RWPE2 (cell line): ENCODE measurements at places on chromosomes 6 and 20.

DNA sequence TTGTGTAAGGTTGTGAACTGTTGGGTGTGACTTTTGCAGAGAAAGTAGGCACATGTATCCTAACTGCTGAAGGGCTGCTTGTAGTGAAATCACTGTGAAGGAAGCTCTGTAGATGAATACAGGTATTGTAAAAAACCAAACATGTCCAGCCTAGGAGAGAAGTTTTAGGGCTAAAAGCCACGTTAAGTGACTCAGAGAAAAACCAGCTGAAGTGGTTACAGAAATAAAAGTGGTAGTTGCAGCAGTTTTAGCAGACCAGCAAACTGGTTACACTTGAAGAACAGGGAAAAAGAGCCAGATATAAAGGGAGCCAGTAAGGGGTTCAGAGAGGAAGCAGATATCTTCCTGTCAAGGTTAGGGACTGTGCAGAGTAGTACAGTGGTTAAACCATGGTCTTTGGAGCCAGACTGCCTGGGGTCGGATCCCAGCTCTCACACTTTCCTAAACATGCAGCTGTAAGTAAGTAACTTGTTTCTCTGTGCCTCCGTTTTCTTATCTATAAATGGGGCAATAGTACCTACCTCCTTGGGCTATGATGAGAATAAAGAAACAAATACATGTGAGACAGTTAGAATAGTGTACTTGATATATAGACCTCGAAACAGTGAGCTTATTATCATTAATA, 33.8 kb upstream of the RNF8 start:
- no peak for DNase-seq

DNA sequence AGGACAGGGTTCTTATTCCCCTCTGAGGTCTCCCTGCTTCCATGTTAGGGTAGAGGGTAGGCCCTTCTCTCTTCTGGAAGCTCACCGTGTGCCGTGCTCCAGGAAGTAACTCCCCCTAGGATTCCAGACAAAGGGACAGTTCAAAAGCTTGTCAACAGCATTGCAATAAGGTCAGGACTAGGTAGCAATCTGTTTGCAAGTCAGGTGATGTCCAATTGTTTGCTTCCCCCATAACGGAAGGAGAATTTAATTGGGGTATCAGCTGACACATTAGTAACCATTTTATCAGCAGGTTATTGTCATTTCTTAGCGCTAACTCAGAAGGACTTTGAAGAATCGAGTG, 41.9 kb downstream of the SYNJ2 start:
- DNase-seq = no peak

GRCh38 chr6:72940265-72940664, 285.0 kb downstream of the KHDC1L start:
- DNase-seq = no peak

DNA sequence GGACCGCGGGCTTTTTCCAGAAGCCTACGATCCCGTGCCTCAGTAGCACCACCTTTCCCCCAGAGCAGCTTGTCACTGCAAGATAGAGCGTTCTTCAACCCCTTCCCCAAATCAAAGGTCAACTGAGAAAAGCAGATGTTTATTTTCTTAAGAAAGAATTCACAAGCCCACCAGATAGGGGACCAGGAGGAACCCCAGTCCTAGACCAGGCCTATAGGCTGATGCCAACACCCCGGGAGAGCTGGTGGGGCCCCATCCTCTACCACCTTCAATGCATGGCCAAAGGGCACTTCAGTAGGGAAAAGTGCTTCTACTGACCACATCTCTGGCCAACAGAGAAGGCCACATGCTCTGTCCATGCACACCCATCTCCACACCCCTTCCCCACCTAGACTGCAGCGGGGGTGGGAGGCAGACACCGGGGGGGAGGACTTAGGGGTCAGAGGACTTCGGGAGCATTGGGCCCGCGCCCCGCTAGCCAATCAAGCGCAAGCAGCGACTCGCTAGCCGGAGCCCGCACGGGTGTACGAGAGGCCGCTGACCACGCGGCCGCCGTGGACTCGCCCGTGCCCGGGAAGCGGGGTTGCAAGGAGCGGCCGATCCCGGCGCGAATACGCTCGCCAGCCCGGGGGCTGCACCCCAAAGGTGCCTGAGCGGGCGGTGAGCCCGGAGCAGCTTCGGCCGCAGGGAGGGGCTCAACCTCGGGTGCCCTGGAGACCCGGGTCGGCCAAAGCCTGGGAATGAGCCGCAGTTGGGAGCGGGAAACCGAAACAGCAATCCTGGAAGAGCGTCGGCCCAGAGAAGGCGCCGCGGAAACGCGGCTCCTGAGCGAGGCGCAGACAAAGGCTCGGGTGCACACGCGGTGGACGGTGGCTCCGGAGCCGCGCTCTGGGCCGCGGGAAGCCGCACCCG, 2.8 kb downstream of the PDE10A start:
- no peak for DNase-seq

DNA sequence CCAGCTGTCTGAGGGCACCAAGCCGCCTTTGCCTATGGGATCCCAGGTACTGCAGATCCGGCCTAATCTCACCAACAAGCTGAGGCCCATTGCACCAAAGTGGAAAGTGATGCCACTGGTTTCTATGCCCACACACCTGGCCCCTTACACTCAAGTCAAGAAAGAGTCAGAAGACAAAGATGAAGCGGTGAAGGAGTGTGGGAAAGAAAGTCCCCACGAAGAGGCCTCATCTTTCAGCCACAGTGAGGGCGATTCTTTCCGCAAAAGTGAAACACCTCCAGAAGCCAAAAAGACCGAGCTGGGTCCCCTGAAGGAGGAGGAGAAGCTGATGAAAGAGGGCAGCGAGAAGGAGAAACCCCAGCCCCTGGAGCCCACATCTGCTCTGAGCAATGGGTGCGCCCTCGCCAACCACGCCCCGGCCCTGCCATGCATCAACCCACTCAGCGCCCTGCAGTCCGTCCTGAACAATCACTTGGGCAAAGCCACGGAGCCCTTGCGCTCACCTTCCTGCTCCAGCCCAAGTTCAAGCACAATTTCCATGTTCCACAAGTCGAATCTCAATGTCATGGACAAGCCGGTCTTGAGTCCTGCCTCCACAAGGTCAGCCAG, 283.0 kb downstream of the TSHZ2 start:
- no peak for DNase-seq

- no peak for DNase-seq
Observed at GRCh38 chr6:300026-300425, 7.7 kb downstream of the DUSP22 start.

GRCh38 chr6:45566882-45567281, 189.1 kb upstream of the SUPT3H start:
- no peak for DNase-seq

DNA sequence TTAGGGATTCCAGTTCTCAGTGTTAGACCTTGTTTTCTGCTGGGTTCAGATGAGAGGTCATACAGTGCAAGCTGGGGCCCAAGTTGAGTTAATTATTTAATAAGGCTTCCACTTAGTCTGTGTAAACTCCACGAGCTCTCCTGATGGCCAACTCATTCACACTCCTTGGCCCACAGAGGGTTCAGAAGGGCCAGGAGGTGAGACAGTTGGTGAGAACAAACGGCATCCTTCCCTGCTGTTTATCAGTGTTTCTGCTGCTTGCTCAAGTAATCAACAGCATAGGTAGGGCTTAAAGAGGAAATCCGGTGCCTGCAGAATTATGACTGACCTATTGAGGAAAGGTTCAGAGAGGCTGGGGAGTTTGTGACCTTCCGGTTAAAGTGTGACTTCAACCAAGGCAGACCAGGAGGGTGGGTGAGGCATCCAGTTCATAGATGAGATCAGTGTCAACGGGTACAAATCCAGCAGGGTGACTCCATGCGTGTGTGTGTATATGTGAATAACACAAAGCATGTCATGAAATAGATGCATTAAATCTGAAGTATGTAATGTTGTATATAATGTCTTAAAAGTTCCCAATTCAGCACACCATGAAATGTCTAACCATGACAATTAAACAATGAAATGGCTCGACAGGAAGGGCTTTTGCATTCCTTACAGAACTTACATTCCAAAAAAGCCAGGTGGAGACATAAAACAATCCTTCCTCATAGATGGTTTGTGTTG, 37.4 kb upstream of the BCAS1 start:
- no peak for DNase-seq

DNA sequence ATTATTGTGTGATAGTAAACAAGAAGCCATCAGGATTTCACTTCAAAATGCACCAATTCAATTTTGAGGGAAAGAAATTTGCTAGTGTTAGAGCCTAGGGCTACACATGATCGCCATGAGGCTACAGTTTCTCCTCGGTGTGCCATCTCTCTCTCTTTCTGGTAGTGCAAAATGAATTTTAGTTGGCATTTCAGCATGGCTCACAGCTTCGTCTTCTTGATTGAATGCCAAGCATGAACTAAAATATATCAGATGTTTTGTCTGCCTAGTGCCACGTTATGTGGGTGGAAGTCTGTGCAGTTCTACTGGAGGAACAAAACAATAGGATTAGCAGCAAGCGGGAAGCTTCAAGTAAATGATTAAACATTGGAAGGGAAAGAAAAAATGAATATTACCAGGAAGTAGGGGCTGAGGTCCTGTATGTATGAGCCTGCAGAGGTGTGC, 6.8 kb upstream of the MRAP2 start:
- no peak for DNase-seq

DNA sequence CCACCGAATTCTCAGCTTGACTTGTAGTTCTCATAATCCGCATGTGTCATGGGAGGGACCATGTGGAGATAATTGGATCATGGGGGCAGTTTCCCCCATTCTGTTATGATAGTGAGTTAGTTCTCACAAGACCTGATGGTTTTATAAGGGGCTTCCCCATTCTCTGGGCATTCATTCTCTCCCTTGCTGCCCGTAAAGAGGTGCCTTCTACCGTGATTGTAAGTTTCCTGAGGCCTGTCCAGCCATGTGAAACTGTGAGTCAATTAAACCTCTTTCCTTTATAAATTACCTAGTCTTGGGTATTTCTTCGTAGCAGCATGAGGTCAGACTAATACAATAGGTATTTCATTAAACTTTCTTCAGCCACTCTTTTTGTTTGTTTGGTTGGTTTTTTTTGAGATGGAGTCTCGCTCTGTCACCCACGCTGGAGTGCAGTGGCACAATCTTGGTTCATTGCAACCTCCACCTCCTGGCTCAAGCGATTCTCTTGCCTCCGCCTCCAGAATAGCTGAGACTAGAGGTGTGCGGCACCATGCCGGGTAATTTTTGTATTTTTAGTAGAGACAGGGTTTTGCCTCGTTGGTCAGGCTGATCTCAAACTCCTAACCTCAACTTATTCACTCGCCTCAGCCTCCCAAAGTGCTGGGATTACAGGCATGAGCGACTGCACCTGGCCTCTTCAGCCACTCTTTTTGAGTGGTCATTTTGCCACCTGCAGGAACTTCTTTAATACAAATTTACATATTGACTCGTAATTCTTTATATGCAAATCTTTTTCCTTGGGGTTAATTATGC, 36.3 kb downstream of the GSTA2 start:
- no peak for DNase-seq

DNA sequence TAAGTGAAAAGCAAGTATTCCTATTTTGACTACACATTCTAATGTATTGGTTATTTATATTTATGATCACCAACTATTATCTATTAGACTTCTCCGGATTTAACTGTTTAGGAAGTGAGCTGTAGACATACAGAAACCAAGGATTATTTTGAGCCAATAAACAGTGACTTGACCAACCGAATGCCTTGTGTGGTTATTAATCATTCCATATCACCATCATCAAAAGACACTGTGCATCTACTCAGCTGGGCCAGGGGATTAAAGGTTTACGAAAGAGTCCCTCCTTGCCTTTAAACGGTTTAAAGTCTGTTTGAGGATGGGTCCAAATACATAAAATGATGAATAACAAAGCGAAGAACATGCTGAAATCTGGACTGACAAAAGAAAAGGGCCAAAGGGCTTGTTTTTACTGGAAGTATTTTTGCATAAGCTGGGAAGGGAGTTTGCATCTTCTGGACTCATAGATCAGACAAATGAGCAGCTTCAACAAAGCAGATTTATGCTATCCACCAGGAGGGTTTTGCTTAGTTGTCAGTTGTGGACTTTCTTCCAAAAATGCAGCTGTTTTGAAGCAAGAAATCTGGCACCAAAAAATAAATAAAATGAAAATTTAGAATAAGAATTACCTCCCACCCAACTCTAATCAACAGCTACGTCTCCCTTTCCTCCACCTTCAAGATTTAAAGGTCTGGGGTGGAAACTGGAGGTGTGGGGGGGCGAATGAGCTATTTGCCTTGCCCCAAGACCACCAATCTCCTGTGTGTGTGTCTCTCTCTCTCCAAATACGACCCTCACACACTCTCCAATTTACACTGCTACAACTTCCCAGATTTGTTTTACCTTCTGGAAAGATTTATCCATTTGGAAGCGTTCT, 33.6 kb upstream of the ID4 start:
- no peak for DNase-seq

GRCh38 chr6:47343600-47343999, 33.9 kb upstream of the TNFRSF21 start:
- no peak for DNase-seq

DNA sequence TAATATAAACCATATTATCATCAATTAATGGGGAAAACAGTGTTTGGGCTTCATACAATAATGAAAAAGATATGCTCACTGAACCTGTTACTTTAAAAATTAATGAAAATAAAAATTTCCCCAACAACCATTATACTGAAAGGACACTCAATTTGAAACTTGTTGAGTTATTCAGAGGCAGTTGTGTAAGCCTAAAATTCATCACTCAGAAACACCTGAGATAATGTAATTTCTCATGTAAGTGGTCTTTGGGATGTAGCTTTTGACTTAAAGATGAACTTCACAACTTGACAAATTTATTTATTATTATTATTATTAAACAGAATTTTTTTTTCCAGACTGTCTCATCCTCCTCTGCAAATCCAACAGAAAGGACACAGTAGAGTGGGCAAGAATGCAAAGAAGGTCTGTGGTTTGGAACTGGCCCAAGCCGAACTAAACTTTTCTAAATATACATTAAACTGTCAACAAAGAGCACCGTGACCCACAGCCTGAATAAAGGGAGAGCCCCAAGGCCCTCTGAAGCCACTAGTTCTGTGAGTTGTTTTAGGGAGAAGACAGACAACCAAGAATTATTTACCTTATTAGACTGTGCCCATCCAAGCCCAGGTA, 32.2 kb upstream of the HEY2 start:
- no peak for DNase-seq

DNA sequence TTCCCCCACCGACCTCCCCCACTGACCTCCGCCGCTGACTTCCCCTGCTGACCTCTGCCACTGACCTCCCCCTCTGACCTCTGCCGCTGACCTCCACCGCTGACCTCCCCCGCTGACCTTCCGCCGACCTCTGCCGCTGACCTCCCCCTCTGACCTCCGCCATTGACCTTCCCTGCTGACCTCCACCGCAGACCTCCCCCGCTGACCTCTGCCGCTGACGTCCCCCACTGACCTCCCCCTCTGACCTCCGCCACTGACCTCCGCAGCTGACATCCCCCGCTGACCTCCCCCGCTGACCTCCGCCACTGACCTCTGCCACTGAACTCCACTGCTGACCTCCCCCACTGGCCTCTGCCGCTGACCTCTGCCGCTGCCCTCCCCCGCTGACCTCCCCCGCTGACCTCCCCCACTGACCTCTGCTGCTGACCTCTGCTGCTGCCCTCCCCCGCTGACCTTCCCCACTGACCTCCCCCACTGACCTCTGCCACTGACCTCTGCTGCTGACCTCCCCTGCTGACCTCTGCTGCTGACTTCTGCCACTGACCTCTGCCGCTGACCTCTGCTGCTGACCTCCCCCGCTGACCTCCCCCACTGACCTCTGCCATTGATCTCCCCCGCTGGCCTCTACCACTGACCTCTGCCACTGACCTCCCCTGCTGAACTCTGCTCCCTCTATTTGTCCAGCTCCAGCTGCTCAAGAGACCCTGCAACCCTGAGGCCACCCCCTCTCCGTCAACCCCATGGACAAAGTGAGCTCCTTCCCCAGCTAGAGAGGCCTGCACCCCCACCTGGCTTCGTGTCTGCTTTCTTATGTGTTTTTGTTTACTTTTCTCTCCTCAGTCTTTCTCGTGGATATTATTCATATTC, 91.4 kb upstream of the AFDN start:
- DNase-seq = no peak
